Fibroblast of upper back skin (primary cell): ENCODE measurements at places on chromosomes 16 and 17.
A peak's percentile ranks its signal among the peaks of the same experiment; 100 is the strongest.

DNA sequence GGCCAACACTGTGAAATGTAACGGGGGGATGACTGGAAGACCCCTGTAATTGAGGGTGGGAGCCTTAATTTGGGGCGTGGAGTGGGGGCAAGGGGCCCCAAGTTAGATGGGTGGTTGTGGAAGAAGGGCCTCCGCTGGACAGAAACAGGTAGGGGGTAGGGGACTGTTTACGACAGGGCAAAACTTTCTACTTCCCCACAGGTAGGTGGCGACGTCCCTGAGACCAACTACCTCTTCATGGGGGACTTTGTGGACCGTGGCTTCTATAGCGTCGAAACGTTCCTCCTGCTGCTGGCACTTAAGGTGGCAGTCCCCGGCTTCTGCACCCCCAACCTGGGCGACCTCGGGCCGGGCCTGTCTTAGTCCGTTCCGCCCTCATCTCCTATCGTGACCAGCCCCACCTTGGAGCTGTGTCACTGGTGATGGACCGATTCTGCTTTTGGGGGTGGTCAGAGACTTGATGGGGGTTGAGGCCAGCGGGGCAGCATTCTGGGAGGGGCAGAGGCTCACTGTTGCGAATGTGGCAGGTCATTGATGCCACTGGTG is 6.8 kb downstream of the PPP4C start:
- DNase-seq, result no peak

DNA sequence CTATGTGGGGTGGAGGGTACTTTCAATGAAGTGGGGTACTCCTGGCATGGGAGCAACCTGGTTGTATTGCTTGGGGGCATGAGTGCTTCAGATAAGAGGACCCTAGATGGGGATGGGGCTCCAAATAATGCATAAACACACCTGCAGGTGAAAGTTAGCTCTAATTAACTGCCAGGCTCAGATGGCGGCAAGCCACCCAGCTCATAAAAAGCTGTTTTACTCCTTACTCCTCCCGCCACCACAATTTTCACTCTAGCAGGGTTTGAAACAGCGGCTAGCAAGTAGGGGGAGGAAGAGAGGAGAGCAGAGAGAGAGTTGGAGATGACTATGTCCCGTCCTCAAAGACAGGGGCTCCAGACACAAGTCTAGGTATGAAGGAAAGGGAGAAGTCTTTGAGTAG is 117.7 kb upstream of the WSCD1 start:
- no peak for DNase-seq

DNA sequence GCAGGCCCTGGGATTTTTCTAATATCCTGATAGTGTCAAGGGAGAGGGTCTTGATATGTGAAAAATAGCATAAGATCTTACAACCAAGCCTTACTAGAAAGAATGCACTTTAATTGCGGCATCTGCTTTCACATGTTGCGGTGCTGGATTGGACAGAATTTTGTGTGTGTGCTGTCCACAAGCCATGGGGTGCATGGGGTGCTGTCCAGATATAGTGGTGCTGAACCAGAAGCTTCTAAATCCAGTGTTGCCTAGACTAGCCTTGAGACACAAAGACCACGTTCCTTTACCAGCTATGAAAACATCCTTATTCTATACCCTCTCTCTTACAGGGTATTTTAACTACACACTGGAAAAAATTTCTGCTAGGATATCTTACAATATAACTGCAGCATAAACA is 244.0 kb downstream of the TMEM114 start:
- DNase-seq, result no peak

DNA sequence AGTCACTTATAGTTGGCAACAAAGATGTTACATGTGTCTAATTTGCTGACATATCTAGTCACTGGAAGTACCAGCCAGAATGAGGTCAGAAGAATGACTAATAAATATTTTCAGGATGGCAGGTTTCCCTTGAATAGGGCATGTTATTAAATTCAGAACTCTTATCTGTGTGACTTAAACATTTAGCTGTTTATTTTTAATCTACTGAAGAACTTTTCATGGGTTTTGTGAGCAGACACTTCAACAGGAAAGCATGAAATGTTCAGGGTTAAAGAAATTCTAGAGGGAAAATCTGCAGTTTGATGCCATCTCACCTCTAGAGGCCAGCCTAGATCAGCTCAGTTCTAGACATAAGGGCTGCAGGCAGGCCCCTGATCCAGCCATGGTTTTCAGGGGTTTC is 13.2 kb downstream of the JPT2 start:
- no peak for DNase-seq

DNA sequence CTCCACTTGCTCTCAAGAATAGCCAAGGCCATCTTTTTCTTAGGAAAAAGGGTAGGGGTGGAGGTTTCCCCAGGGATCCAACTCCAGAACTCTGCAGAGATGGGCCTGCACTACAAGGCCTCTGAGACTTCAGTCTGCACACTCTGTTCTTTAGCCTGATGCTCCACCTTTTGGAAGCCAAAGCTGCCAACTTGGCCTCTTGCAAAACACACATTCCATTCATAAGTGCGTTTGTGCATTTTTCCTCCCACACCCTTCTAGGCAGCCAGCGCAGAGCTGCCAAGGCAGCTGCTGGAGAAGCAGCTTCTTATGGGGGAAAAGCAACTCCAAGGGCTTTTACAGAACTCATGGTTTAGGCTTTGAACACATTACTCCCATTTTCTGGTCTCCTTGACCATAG is 45.3 kb downstream of the REXO5 start:
- DNase-seq, result peak; percentile 91

- no peak for DNase-seq
Observed at GRCh38 chr16:46895399-46896313, 11.5 kb downstream of the GPT2 start.

DNA sequence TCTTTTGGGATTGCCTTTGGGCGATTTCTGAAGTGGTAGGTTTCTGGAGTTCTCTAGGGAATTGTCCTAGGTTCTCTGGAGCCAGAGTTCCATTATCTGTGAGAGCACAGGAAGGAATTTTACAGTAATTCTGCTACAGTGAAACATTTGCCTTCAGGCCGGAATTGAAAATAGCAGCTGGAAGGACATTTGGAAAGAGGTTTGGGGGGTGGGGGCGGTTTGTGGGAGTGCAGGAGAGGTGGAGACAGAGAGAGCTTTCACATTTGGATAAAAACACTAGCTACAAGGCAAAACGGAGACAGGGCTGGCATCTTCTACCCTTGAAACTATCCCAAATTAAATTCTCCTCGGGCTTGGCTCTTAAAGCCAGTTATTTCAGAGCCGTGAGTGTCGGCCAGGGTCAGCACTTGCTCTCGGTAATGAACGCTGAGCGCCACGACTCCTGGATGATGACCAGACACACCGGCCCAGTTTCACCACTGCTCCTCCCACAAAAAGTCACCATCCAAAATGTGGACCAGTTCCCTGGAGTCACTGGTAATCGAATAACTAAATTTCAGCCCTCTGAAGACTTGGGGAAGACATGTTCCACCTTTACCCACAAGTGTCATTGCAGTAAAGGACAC is 67.7 kb upstream of the TANC2 start:
- peak; percentile 23 for DNase-seq

DNA sequence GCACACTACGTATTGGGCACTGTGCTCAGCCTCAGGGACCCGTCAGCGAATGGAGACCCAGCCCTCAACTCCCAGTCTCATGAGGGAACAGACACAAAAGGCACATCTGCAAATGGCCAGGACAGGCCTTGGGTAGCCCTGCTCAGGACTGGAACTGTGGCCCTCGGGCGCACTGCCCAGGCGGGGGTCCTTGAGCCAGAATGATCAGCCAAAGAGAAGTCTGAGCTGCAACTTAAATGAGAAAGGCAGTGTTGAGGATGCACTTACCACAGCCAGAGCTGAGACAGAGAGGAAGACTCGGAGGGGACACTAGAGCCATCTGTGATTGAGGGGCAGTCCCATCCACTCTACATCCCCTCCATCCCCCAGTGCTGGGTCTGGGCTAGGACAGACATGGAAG is 117.3 kb downstream of the C16orf95 start:
- no peak for DNase-seq
